ENCODE measurements at places on chromosomes 3 and 15. TPM values are rescaled to one million over a fixed set of nuclear protein-coding genes. Genes with fewer than 3 reads are reported as not detected.

Gene SLC22A14
- polyA plus RNA-seq = 0.55 TPM

- no peak for DNase-seq
These were observed 315.9 kb downstream of the BCHE start for GRCh38 chr3:165521131-165521871.

GRCh38 chr3:33557829-33558228, 117.6 kb upstream of the UBP1 start:
- no peak for DNase-seq

DNA sequence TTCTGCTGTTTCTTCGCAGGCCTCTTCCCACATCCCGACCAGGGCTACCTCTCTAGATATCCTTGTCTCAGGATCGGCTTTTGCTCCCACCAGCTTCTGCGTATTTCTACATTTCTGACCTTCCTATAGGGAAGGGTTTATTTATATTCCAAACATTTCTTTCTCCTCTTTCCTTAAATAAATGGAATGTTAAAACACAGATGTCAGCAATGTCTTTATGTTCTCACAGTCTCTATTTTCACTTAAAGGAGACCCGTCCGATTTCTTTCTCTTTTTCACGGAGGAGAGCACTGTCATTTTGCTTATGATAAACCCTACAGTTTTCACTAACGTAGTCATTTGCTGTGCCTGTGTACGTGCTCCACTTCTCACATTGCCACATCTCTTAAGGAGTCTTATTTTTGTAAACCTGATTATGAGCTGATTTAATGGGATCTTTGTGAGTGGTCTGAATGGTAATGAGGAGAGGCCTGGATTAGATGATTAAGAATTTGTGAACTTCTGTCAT, 630 bp downstream of the KIF15 start:
- no peak for DNase-seq

DNA sequence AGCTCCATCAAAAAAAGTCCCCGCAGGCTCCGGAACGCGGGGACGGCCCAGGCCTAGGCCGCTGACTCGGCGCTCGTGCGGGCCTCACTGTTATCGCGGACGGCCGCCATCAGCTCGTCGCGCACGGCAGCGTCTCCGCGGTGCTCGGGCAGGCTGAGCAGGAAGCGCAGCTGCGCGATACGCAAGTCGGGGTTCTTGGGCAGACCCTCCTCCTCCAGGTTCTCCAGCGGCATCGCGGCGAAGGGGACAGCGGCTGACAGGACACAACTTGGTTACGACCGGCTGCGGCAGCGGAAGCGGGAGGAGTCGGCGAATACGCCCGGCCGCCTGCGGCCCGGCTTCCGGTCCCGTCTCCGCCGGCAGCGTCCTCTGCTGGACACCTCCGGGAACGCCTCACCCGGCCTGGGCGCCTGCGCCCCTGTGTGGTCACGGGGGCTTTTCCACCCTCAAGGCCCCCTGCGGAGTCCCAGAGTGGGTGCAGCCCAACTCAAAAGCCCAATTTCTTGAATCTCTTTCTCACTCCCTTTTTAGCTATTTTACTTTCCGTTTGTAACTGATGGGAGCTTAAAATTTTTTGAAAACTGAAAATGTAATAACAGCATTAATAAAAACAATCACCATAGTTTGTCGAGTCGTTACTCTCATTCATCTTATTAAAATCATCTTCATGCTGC, at the start of gene PSMD6:
PSMD6 (minus strand) TSS at position 308 of the 674 bp plus-strand sequence; CDS start at position 233, 75 bp downstream.
- DNase-seq = peak; percentile 89

- no peak for DNase-seq
These were observed 21.8 kb upstream of the ANKRD28 start for GRCh38 chr3:15819576-15819975.

Measured in ovary (tissue), 10 donors.